GM23338 (cell line): ENCODE measurements at places on chromosomes 7 and 10.
A peak's percentile ranks its signal among the peaks of the same experiment; 100 is the strongest.

DNA sequence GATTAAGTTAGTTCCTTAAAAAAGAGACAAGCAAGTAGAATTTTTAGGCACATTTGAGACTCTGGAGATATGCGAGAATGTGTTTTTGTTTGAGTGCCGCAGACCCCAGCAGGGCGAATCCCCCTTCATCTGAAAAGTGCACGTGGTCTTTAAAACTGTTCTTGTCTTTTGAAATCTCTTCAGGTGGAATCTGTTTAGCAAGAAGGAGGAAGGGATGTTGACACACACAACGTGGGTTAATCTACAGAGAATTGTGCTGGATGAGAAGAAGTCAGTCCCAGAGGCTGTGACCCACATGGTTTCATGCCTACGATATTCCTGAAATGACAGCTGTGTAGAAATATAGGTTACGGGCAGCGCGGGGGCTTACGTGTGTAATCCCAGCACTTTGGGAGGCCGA, 27.1 kb upstream of the ZFAND2A start:
- DNase-seq: no peak

GRCh38 chr7:49805371-49806007, 32.1 kb downstream of the VWC2 start:
- DNase-seq: no peak

DNA sequence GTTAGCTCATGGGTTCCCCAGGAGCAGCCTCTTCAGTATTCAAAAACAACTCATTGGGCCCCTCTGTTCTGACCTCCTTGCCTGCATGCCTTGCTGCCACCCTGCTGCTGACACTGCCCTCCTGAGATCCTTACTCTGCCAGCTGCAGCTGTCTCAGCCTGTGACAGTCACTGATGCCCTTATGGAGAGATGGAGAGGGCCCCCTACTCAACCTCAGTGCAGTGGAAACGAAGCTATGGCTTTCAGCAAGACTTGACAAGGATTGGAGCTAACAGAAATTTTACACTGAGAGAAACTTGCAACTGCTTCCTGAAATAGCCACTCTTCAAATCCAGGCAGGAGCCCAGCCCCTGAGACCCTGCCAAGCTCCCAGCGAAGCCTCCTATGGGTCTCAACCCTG, 678.3 kb upstream of the C7orf33 start:
- DNase-seq: no peak

- DNase-seq: peak; percentile 15
Measured at GRCh38 chr7:41974870-41975557, 262.0 kb downstream of the GLI3 start.
